ENCODE measurements at places on chromosomes 4 and X.

DNA sequence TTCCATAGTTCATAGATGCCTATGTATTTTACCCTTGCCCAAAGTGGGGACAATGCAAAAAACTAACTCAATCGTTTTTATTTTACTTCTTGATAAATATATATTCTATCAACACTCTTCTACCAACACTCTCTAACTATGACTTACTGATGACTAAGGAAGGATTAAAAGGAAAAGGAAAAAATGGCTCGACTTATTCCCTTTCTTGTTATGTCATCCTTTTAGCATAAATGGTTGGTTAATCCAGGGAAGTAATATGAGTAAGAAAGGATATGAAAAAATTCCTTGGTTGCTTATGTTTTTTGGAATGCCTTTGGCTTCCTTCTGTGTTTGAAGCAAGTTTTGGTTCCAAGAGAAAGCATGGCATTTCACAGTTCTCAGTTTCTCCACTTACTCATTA lies 1087.1 kb downstream of the C4orf33 start:
- DNase-seq: peak; percentile 36

- DNase-seq: no peak
Measured at GRCh38 chrX:111624169-111624568, 56.8 kb upstream of the ALG13 start.

GRCh38 chr4:7649741-7650531 lies 215.2 kb upstream of the PSAPL1 start:
- DNase-seq: peak; percentile 98

GRCh38 chrX:46279214-46279924 lies 265.9 kb downstream of the ZNF674 start:
- peak; percentile 18 for DNase-seq

GRCh38 chr4:148289740-148290139 lies 152.5 kb downstream of the NR3C2 start:
- DNase-seq: no peak

GRCh38 chr4:63906660-63907183 lies 502.5 kb downstream of the TECRL start:
- no peak for DNase-seq

GRCh38 chr4:17761062-17761461 lies 20.4 kb downstream of the FAM184B start:
- no peak for DNase-seq

- DNase-seq: no peak
Measured at GRCh38 chr4:104596189-104596588, 101.5 kb upstream of the CXXC4 start.

DNA sequence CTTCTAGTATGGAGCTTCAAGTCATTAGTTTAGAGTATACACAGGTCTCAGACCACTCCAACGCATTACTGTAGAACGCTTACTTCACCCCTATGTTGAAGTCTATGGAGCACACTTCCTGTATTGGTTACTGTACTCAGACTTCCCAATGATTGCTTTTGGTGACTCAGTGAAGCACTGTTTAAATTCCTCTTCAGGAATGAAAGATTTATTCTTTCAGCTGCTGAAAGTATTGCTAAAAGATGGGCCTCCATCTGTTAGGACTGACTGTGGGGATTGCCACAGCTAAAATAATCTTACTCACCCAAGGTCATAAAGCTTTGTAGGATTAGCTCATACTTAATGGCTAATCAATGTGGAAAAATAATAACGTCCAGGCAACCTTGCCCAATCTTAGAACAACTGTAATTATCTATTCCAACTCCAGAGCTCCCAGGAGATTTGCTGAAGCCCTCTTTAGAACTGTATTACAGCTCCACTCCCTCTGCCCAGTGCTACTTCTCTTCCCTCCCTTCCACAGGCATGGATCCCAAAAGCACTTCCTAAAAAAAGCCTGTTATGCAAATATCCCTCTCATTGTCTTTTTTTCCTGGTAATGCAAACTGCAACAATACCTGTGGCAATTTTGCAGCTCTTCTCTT lies 281.9 kb upstream of the HS3ST1 start:
- peak; percentile 7 for DNase-seq

DNA sequence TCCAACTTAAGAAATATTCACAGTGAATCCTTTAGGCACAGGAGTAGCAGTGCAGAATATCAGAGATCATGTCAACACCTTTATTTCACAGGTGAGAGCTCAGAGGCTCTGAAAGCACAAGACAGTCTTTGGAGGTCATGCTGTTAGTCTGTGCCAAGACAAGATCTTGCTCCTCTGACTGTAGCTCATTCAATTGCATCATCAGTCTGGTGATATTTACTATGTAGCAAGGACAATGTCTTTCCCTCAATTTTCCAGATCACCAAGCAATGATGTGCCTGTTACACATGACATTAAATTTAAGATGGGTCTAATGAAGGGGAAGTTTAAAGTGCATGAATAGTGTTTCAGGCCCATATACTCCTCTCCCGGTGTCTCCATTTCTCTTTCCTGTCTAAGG lies 277.5 kb downstream of the IL15 start:
- no peak for DNase-seq

DNA sequence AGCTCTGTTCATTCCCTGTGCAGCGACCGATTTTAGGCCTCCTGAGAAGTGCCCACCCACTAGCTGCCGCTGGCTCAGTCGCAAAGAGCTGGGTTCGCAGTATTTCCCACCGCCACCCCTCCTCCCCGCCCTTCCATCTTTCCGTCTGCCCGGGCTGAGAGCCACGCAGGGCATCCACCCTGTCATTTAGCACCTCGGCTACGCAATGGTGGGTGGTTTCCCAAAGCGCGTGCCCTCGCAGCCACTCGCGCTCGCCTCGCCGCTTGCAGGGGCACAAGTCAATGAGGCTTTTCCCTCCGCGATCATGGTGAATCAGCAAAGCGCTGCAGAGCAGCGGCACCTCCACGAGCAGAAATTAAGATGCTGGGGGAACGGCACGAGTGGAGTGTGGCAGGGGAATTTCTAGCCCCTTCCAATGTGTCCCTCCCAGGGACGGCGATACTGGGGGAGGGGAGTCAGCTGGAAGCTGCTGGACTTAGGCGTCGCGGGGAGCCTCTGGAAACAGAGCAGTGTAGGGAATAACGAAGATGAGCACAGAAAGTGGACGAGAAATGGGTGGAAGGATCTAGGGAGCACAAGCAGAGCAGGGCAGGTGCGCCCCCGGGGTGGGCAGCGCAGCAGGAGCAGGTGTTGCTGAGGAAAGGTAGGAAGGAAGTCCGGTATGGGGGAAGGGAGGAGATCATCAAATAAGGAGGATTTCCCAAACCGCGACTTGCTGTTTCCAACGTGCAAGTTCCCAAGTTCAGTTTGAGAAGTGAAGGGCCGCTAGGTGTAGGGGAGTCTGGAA lies 2.4 kb upstream of the PTCHD1 start:
- no peak for DNase-seq

DNA sequence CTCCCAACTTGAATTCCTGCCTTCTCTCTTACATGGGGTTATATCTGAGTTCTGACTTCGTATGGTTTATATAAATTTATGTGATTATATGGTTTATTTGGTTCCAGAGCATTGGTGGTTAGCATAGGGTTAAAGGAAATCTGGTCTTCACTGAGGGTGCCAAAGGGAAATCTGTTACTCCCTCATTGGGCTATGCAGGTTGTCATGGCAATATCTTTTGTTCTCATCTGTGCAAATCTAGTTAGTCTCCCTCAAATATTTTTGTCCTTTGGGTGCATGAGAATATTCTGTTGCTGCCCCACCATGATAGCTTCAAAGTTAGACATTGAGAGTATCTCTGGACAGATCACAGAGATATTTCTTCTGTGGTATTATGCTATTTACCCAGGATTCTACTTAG lies 71.8 kb upstream of the OTUD4 start:
- no peak for DNase-seq

- DNase-seq: peak; percentile 97
Measured at GRCh38 chr4:78481180-78481579, 70.4 kb upstream of the ANXA3 start.

DNA sequence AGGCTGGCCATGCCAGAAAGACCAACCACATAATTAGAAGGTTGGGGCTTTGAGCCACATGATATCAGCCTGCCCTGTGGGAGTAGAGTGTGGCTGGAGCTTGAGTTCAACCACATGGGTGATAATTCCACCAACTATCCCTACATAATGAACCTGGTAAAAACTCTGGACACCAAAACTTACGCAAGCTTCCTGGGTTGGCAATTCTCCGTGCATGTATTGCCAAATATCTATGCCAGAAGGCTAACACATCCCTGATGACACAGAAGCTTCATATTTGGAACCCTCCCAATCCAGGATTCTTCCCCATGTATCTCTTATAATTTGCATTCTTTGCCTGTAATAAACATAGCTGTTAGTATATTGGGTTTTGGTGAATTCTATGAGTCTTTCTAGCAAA lies 68.2 kb downstream of the FUNDC1 start:
- DNase-seq: no peak

- peak; percentile 52 for DNase-seq
Measured at GRCh38 chr4:78057600-78058550, 752 bp downstream of the FRAS1 start.

- peak; percentile 84 for DNase-seq
Measured at GRCh38 chrX:141468940-141469339, 115.6 kb downstream of the SPANXA1 start.

DNA sequence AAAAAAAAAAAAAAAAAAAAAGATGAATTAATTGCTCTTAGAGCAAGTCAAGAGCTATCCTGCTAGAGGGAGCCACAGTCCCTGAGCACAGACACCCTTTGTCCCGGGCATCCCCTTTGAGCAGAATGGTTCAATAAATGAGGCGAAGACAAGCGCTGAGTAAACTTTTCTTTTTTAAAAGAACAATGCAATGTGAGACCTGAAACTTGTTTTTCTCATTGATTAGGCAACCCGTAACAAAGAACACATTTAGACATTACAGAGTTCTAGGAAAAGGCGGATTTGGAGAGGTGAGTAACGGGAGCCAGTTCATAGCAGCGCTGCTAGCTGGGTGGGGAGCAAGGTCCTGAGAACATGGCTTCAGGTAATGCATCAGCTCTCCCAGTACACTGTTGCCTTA lies 46.1 kb downstream of the GRK4 start:
- DNase-seq: peak; percentile 17

DNA sequence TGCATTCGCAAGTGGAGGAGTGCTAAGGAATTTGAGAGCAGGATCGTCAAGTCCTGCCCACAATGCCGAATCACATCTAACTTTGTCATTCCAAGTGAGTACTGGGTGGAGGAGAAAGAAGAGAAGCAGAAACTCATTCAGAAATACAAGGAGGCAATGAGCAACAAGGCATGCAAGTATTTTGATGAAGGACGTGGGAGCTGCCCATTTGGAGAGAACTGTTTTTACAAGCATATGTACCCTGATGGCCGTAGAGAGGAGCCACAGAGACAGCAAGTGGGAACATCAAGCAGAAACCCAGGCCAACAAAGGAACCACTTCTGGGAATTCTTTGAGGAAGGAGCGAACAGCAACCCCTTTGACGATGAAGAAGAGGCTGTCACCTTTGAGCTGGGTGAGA lies 100.2 kb upstream of the MED14 start:
- DNase-seq: no peak

DNA sequence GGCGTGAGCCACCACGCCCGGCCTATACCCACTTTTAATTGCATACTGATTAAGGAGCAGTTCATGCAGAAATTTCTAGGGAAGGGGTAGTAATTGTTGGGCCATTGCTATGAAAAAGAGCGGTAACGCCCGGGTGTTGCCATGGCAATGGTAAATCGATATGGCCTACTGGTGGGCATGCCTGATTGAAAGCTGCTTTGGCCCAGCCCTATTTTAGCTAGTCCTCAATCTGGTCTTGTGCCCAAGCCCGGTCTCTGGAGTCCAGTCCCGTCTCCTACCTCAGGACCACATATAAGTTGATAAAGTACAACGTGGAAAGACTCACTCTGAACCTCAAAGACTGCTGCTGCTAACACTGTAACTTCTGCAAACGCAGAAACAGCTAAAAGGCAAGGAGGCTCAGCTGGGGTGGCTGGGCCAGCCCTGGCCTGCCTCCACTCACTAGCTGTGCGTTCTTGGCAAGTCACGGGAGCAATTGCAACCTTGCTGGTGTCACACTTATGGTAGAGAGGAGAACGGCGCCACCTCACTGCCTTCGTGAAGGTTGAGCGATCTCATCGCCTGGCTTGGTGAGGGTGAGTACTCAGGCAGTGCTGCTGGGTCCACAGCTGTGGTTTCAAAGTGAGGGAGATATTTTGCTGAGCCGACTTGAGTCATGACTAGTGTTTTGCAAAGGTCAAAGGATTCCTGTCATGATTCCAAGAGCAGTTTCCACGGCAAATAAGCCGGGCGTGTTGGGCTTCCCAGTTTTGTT lies 57.0 kb upstream of the GRPEL1 start:
- peak; percentile 81 for DNase-seq

GRCh38 chr4:87092389-87093141 lies 127.9 kb downstream of the KLHL8 start:
- DNase-seq: peak; percentile 75

DNA sequence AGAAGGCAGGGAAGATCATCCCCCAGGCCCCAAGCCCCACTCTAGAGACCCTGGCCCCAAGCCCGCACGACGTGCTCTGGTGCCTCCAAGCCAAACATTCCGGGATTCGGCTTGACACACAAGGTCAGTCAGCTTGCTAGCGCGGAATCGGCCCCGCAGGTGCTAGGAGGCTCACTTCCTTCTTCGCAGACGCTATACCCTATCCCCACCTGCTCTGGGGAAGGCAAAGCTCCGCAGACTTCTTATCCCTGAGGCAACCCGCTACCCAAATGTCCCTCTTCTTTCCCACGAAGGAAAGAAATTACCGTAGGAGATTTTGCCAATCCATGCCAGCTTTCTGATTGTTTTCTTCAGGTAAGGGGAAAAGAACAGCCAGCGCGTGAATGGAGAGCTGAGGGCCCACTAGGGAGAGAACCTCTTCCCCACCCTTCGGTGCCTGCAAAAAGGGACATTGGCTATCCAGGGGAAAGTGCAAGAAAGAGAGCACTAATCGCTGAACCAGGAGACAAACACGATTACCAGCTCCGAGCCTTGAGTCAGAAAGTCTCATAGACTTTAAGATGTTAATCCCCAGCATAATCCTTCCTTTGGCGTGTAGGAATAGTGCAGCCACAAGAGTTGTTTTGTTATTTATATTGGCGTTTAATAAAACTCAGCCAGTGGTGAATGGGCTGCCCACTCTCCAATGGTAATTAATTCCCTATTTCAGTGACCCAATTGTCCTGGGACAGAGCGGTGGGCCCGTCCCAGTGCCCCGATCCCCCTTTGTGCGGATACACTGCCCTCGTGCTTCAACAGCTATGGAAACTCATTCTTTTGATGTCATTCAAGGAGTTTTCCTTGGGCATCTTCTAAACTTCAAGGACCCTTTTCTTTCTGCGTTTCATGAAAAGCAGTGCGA lies 5.4 kb upstream of the NEUROG2 start:
- no peak for DNase-seq

GRCh38 chr4:181845617-181846016 lies 397.6 kb upstream of the TENM3 start:
- no peak for DNase-seq

- no peak for DNase-seq
Measured at GRCh38 chrX:22788221-22788620, 211.5 kb upstream of the DDX53 start.

DNA sequence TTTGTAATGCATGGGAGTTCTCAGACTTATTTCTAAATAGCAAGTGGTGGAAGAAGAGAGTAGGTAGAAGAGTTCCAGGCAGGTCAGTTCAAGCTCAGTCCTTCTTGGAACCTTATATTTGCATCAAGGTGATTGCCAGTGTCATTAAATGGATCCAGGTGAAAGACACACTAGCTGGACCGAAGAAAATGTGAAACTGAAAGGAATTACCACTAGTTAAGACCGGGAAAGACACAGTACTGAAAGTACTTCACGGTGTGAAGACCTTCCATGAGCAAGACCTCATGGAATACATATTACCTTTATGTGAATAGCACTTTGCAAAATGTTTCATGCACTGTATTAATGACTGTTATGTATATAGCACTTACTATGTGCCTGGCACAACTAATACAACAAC lies 19.1 kb downstream of the TMEM150C start:
- no peak for DNase-seq
